ENCODE measurements at places on chromosomes 3 and 15.

DNA sequence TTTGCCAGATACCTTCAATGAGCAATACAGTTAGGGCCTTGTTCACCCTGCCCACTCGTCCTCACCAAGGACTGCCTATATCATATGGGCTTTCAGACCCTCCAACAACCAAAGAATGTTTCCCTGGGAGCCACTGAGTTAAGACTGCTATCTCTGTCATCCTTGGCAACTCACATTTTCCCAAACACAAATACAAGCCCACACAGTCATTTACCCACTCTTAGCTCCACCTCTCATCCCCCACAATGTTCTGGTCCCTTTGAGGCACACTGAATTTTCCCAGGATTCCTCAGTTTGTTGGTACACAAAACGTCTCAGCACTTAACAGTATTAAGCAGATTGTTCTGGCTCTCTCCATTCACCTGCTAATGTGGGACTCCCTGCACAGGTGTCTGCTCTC, 204.6 kb downstream of the TLE3 start:
- DNase-seq: no peak

GRCh38 chr3:112498914-112499711, at the start of gene BTLA:
TSS of gene BTLA (minus strand) at chr3:112499472. CDS start at chr3:112499358, 114 bp downstream.
- DNase-seq: no peak

DNA sequence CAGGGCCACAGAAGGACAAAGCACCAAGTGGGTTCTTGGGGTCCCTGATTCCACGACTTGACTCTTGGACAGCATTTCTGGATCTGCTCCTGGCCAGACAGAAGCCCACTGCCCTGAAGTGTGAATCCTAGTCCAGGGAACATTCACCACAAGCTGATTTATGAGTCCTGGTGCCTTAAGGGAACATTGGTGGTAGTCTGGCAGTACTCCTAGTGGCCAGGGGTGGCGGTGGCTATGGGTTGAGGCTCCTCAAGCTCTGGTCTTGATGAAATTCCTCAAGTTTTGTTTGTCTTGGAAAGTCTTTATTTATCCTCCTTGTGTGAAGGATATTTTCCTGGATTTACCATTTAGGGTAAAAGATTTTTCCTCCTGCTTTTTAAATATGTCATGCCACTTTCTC, 307.5 kb downstream of the PYDC2 start:
- no peak for DNase-seq

DNA sequence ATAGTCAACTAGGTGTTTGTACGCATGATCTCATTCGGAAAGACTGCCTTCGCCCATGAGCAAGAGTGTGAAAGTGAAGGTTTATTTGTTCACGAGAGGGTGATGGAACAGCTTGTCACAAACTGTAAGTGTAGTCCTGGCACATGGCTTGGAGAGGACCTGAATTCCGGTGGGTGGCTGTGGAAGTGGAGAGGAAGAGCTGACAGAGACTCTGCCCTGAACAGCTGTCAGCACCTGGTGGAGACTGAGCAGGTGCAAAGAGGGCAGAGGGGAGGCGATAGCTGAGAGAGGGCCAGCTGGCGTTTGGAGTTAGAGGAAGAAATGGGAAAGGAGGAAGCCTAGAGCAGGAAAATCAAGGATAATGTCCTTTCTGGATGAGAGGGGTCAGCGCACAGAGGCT, 155.7 kb downstream of the EEFSEC start:
- DNase-seq: no peak

GRCh38 chr3:21466476-21466875, 284.5 kb downstream of the ZNF385D start:
- no peak for DNase-seq

GRCh38 chr3:78283994-78284393, 1244.1 kb downstream of the ROBO2 start:
- DNase-seq: no peak

- no peak for DNase-seq
Observed at GRCh38 chr15:72964135-72964534, 88.1 kb upstream of the NEO1 start.

GRCh38 chr3:28136607-28137216, 104.7 kb upstream of the CMC1 start:
- no peak for DNase-seq

DNA sequence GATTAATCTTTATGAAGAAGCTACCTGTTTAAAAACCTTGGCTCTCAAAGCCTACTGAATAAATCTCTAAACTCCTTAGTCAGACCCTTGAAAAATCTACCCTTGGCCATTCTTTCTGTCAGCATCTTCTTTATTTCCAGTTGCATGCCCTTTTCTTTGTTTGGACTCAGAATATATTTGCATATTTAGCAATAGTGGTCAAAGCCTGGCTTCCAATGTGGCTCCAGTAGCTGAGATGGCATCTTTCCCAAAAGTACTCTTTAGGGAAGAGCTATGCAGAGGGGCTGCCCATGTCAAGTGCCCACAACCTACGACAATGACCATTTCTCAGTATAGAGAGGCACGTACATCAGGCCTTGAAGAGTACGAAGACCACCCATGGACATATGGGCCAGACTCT, 47.2 kb downstream of the TLNRD1 start:
- DNase-seq: no peak

- DNase-seq: peak; percentile 28
Observed at GRCh38 chr3:152319831-152320617, 51.3 kb downstream of the MBNL1 start.

- peak; percentile 11 for DNase-seq
Observed at GRCh38 chr15:68022061-68022460, 32.1 kb upstream of the PIAS1 start.

DNA sequence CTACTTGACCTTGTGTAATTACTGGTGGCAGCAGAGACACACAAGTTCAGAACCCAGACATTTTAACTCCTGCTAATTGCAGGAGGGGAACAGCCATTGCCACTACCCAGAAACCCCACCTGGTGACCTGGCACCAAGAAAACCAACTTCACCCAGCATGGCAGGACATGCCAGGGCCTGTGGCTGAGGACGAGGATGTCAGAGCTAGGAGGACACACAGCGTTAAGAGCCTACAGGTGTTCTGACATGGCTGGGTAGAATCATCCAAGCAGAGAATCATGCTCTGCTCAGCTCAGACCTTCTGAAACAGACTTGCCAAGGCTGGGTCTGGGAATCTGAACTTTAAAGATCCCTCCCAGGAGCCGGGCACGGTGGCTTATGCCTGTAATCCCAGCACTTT, 11.7 kb upstream of the SPATA12 start:
- DNase-seq: no peak

- DNase-seq: no peak
Observed at GRCh38 chr3:152225201-152225600, 43.5 kb upstream of the MBNL1 start.

- no peak for DNase-seq
Observed at GRCh38 chr15:66644869-66645268, 57.2 kb upstream of the SMAD6 start.

GRCh38 chr3:184315543-184315867, 1.1 kb downstream of the EIF4G1 start:
- DNase-seq: no peak

GRCh38 chr3:106065831-106066230, 197.0 kb upstream of the CBLB start:
- DNase-seq: no peak

- no peak for DNase-seq
Observed at GRCh38 chr3:132083583-132084279, 48.9 kb upstream of the CPNE4 start.

DNA sequence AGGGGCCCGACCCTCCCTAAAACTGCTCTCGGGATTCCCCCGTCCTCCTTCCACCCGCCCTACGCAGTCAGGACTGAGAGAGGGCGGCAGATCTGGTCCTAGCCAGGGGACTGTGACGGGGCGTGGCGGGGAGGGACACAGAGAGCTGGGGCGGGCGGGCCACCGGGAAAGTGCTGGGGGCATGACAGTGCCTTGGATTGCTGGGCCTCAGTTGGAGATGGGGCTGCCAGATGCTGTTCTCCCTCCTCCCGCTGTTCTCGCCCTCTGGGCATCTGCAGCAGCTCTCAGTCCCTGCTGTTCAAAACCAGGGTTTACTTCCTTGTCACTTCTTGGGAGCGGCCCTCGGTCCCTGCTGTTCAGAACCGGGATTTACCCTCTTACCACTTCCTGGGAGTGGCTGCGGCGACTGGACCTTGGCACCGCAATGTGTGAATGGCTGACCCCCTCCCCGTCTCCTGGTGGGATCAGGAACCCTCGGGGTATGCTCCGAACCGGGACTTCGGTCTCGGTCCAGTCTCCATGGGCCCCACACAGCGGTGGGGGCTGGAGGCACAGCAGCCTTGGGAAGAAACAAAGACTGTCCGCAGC, 1.8 kb upstream of the RPP25 start:
- DNase-seq: no peak

DNA sequence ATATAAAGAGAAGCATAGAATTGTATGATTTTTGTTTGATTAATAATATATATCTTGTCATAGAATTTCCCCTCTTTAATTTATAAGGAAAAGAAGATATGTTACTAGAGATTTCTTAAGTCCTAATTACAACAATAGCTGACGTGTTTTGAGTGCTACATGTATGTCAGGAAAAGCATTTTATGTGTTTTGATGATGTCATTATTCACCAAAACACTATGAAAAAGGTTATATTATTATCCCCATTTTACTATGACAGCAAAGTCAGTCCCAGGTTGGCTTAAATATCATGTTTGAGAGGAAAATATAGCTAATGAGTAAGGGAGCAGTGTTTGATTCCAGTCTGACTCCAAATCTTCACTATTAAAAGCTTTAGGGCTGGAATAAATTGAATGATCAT, 428.4 kb upstream of the GOLIM4 start:
- DNase-seq: no peak
